ENCODE measurements at places on chromosomes 3 and 15.

DNA sequence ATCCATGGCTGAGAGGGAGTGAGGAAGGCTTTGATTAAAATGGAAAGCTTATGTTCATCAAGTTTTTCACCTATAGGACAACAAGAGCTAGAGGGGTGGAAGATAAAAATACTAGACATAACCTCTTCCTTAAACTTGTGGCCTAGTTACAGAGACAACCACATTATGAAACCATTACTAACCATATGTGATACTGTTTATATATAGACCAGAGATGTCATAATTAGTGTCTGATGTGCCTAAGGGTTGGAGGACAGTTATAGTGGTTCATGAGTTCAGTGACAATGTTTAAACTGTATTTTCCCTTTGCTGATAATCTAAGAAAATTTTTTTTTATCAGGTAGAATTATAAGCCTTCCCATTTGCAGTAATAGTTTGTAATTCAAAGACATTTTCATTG, 23.7 kb downstream of the PHLDB2 start:
- no peak for DNase-seq

DNA sequence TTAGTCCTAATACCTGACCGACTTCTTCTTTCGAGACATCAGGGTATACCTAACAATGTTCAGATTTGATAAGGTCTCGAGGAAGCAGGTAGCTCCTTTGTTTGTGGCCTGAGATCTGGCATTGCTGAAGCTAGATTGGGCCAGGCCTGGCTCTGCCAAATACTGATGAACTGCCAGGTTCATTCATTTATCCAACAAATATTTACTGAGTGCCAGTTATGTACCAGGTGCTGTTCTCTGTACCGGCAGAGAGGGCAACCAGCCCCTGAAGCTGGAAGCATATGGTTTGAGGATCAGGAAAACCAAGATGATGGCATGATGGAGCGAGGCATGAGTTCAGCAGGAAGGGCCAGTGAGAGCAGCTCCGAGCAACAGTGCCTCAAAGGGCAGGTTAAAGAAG, 196.2 kb upstream of the NSMCE3 start:
- DNase-seq: no peak

DNA sequence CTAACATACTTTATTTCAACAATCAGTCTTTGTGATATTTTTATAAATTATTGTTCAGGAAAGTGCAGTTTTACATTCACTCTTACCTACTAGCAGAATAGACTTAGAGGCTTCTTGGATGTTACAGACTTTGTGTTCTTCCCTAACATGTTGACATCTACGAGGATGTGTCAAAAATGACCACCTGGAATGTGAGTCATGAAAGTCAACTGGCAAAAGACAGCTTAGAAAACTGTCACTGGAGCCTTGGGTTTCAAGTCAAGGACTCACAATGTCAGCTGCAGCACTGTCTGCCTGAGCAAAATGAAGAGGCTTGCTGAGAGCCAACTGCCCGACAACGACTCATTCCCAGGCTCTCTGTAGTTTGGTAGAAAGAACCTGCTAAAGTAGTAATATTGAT, 91.5 kb downstream of the CERS3 start:
- no peak for DNase-seq

DNA sequence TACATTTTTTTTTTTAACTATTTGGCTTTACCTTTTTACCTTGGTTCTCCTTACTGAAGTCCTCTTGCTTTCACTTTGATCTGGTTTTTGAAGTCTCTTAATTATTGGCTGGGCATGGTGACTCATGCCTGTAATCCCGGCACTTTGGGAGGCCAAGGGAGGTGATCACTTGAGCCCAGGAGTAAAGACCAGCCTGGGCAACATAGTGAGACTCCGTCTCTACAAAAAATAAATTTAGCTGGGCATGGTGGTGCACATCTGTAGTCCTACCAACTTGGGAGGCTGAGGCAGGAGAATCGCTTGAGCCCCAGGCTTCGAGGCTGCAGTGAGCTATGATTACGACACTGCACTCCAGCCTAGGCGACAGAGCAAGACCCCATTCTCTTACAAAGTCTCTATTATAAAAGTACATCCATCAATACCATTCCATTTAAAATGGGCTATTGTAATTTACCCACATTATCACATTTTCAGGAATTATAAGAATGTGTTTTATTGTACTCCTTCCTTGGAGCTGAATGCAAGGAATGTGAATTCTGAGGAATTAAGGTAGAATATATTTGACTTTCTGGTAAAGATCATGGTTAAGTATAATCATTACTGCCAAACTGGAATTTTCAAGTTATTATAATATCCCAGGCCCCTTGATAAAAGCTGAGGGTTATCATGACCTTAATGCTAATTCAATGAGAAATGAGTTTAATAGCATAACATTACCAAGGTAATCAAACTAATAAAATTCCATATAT, 49.0 kb downstream of the MSL2 start:
- DNase-seq: no peak

DNA sequence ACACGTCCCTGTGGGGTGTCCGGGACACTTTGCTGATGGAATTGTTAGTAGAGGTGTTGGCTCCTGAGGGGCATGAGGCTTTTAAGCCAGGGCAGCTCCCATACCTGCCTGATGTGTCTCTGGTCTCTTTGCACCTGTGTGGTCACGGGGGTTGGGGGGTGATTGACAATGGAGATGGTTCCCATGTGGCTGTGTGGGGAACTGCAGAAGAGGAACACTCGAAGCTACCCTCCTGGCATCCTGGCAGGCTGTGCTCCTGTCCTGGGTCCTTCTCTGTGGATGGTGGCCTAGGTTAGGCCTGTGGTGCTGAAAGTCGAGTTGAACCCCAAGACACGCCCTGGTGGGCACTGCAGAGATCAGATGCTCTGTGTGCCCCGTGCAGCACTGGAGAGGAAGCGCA, 73.4 kb downstream of the HMCES start:
- no peak for DNase-seq

- DNase-seq: peak; percentile 70
Observed at GRCh38 chr15:77821188-77821958, 188.7 kb upstream of the LINGO1 start.

- peak; percentile 76 for DNase-seq
Observed at GRCh38 chr3:181712553-181713279, 991 bp downstream of the SOX2 start.

GRCh38 chr15:42640109-42640508, 64.7 kb downstream of the STARD9 start:
- DNase-seq: no peak

DNA sequence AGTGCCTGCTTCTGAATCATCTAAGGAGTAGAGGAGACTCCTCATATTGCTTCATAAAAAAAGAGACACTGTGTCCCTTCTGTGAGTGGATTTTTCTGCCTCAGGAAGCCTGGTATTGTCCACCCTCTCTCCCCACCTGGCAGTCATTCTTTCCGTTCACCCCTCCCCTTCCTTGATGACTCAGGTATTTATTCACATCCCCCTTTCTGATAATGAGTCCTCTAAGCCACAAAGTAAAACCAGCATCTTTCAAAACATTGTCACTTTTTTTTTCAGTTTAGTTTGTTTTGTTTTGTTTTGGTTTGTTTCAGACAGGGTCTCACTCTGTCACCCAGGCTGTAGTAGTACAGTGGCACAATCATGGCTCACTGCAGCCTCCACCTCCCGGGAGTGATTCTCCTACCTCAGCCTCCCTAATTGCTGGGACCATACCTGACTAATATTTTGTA, 65.2 kb upstream of the UBE2E1 start:
- no peak for DNase-seq

DNA sequence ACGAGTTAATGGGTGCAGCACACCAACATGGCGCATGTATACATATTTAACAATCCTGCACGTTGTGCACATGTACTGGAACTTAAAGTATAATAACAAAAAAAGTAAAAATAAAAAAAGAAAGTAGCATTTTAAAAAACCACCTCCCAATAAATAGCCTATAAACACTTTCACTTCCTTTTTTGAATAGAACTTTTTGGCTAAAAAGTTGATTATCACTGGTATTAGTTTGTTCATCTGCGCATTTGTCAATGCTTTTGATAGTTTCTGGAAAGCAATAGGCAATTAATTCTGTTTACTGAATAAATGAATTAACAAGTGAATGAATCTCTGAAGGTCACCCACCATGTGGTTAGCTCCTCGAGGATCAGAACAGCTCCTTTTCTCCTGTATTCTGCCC, 179.9 kb downstream of the SLC9A9 start:
- no peak for DNase-seq

- no peak for DNase-seq
Observed at GRCh38 chr3:140717921-140718320, 40.1 kb downstream of the TRIM42 start.

DNA sequence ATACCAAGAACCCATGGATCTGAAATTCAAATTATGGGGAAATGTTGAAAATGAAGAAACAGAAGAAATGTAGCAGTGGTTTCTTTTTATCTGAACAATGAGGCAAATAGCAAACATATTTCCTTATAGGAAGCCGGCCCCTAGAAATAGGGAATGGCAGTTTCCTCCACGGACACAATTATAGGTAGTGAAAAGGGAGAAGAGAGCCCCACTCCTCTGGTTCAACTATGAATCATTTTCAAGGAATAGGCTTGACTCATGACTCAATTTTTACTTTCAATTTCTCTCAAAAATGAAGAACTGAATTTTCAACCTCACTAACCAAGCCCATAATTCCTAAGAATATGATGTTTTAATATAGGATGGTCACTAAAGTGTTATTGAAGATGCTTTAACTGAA, 243.1 kb downstream of the MECOM start:
- no peak for DNase-seq

DNA sequence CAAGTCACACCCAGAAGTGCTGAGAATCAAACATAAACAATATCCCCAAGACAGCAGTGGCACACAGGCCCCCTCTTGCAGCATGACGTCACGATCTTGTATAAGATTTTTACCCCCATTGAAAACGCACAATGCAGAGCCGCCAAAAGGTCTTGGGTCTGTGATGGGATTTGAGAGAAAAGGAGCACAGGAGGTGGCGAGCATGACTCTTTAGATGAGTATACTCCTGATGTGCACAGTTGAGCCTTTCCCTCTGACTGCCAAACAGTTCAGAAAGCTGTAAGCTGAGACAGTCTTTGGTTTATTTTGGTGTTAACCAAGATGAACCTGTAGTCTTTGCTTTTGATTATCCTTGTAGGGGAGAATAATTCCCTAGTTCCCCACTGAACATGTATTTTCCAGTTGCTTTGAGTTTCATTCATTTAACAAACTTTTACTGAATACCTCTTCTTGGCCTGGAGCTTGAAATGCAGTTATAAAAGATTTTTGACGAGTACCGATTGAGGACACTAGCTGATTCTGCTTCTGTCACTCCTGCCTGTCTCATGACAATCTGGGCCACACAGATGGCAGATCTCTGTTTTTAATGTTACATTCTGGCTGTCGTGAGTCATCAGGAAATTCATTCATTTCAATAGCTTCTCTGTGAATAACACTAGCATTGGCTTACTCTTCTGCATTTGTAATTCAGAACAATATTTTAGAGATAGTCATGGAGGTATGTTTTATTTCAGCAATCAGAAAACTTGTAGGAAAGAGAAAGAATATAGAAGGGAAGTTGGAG, 28.9 kb downstream of the CFAP91 start:
- DNase-seq: no peak

DNA sequence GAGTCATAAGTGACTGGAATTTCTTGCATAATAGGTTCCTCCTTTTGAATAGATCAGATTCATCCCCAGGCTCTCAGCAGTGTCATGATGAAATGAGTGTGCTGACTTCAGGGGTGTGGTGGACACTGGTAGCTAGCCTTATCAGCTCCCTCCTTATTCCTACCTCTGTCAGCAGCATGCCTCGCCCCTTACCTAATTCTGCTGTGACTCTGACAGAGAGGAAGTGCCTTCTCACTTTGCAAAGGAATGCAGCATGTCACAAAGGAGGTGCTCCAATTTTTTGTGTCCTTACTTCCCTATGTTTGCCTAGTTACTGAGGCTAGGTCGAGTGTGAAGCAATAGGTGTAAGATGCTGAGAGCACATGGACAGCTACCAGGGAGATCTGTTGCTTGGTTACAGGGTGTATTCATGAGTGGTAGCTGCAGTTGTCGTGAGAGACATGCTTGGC, 90.6 kb downstream of the TNFAIP8L3 start:
- DNase-seq: no peak

DNA sequence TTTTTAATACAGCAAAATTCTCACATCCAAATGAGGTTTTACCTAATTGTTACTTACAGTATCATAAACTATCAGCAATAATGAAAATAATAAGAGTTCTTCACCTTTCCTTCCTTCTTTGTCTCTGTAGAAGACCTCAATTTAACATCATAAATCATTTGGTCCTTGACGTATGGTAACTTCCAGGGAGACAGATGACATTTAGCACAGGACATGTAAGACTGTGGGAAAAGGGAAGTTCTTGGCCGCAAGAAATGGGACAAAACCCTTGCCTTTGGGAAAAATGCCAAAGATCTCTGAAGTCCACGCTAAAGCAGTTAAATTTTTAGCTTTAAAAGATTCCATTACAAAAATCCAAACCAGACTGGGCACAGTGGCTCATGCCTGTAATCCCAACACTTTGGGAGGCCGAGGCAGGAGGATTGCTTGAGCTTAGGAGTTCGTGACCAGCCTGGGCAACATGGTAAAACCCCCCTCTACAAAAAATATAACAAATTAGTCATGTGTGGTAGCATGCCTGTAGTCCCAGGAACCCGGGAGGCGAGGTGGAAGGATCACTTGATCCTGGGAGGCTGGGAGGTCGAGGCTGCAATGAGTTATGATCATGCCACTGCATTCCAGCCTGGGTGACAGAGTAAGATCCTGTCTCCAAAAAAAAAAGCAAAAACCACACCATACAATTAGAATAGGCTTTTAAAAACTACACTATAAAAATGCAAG, 8.8 kb downstream of the PTPN9 start:
- no peak for DNase-seq

DNA sequence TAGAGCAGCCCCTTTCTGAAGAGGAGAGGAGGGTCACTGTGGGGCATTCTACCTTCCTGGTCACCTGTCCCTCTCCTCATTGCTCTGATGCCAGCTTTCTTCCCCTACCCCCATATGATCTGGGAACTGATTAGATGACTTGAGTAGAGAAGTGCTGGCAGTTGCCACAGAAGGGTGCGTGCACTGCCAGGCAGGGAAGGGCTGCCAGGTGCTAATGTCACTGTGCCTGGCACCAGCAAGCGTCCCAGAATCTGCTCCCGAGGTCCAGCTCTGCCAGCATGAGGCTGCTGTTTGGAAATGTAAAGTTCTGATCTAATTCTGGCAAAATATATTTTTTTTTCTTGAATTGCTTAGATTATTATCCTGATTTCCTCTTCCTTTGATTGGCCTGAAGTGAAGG, 52.8 kb downstream of the PPM1L start:
- no peak for DNase-seq

- no peak for DNase-seq
Observed at GRCh38 chr3:8712045-8712907, 21.3 kb upstream of the CAV3 start.

- DNase-seq: peak; percentile 65
Observed at GRCh38 chr15:90665288-90666134, 51.6 kb upstream of the BLM start.

GRCh38 chr3:196914866-196915265, 27.5 kb downstream of the NCBP2 start:
- no peak for DNase-seq

- no peak for DNase-seq
Observed at GRCh38 chr3:48597408-48597800, 2.3 kb upstream of the COL7A1 start.

GRCh38 chr3:55245351-55245750, 241.8 kb downstream of the WNT5A start:
- no peak for DNase-seq

GRCh38 chr3:158802409-158803268, 785 bp downstream of the MFSD1 start:
- DNase-seq: no peak

- DNase-seq: no peak
Observed at GRCh38 chr15:78950343-78950742, 5.5 kb upstream of the CTSH start.

- DNase-seq: no peak
Observed at GRCh38 chr15:90931575-90931827, 848 bp downstream of the HDDC3 start.
